ENCODE measurements at places on chromosomes 16 and 17.

DNA sequence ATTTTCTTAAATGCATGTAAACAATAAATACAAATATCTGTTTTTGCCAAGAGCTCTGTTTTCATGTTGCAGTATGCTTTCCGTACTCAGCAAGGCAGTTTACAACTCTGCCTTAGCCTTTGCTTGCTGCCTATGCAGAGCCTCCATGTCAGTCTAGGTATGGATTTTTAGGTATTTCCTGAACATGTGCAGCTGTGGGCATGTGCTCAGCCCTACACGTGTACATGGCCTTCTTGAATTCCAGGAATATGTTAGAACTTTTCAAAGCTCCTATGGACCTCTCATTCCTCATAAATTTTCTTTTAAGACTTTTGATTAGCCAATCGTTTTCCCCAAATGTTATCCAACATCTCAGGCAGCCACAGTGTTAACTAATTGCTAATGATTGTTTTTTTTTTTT, 63.8 kb downstream of the SYCE1L start:
- no peak for DNase-seq

DNA sequence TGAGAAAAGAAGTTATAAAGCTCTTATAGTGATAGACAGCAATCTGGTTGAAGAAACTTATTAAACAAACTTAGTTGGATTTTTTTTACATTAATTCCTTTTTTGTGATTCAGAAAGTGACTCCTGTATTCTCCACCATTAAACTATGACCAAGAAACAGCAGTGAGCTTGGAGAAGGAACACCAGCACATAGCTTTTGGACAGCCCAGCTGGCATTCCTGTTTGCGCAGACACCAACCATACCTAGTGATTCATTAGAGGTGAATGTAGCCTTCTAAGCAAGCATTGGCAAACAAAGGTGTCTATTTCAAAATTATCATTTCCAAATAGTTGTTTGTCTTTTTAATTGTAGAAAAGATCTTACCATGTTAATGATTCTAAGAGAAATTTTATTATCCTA, 94.4 kb downstream of the STXBP4 start:
- DNase-seq, result no peak

GRCh38 chr17:39614545-39615157, 6.9 kb upstream of the NEUROD2 start:
- no peak for DNase-seq

DNA sequence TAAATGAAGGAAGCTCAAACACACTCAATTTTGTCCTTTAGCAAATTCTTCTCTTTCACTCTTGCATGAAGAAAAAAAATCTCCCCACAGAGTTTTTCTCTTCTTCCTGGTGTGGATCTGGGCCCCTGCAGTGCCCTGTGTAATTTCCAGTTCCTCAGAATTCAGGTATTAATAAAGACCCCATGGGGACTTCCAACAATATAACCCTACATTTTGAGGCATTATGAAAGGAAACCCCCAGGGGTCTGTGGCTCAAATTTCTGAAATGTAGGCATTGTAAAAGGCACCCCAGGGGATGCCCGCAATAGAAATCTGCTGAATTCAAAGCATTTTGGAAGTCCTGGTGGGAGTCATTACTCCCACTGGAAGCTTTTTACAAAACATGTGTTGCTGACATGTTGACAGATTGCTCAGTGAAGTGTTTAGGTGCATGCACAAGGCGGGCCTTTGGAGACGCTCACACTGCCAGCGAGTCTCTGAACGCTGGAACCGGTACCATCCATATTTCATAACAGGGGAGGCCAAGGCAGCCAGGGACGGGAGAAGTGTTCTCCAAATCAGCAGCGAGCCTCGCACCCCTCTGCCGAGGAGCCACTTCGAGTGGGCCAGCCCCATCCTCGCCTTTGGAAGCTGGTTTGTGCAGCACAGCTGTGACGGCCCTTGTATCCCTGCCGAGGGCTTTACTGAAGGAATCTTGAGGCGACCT, 154.0 kb downstream of the ZNF423 start:
- DNase-seq, result no peak

- DNase-seq, result no peak
Observed at GRCh38 chr16:48408688-48409087, 23.5 kb upstream of the SIAH1 start.

GRCh38 chr16:61409604-61410003, 626.6 kb downstream of the CDH8 start:
- DNase-seq, result no peak

GRCh38 chr16:85851034-85851785, 47.8 kb upstream of the IRF8 start:
- no peak for DNase-seq

DNA sequence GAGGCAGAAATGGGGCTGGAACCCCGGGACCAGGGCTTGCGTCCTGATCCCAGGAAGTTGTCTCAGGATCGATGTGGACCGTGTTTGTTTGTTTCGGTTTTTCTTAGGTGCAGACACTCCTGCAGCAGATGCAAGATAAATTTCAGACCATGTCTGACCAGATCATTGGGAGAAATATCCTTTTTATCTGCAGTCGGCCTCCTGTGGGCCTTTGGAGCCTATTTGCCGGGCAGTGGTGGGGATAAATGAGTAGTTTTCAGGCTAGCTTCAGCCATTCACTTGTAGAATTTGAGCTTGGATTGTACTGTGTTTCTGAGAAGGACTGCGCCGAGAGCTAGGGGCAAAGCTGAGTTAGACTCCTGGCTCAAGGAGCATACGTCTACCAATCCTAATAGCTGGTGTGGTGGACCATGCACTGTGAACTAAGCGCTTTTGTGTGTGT, 816 bp downstream of the HSBP1 start:
- no peak for DNase-seq

GRCh38 chr16:30381291-30382041, 895 bp downstream of the SEPTIN1 start:
- DNase-seq, result no peak

DNA sequence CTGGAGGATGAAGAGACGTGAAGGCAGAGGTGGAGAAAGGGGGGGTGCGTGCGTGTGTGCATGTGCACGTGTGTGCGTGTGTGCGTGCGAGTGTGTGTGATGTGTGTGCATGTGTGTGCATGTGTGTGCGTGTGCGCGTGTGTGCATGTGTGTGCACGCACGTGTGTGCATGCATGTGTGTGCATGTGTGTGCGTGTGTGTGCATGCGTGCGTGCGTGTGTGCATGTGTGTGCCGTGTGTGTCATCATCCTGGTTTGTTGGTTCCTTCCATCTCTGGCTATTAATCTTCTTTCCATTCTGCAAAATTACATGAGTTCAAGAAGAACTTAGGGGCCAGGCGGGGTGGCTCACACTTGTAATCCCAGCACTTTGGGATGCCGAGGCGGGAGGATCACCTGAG, 17.0 kb upstream of the RPL38 start:
- DNase-seq, result no peak

GRCh38 chr17:55629995-55630394, 92.7 kb downstream of the TMEM100 start:
- DNase-seq, result no peak

GRCh38 chr16:14175086-14175485, 104.0 kb downstream of the MRTFB start:
- no peak for DNase-seq

GRCh38 chr16:53065461-53066061, 10.8 kb downstream of the CHD9 start:
- DNase-seq, result no peak

DNA sequence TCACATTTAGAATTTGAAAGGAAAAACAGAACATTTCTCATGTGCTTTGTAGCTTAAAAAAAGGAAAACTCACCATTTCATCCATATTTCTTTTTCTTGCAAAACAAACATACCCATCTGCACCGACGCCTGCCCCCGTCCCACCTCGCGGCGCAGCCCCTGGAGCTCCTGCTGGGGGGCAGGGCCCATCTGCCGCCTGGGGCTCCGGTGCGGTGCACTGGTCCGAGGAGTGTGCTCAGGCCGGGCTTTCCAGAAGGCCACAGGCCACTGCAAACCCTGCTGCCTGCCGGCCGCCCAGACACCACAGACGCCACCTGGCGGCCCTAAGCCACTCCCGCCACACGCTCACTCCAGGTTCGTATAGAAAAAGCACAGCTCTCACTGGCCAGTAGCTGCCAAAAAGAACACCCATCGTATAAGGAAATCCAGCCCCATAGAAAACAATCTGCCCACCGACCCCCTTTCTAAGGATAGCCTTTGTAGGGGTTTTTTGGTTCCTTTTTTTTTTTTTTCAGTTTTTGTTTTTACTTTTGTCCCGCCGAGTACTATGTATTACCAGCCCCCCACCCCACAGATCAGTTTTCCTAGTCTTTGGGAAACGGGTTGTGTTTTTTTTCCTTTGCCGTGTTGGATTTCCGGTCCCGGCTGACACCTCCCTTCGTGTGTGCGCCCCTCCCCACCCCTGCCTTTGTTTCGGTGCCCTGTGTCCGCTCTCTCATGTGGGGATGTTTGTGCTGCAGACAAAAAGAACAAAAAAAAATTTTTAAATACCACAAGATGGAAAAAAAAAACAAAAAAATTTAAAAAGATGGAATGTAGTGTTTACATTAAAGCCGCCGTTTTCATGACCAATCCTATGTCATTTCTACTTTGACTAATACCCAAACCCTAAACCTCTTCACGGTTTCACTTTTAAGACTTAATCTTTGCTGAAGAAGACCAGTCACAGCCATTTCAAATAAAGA, 68.8 kb downstream of the AMFR start:
- DNase-seq, result no peak

- DNase-seq, result no peak
Observed at GRCh38 chr17:35315283-35315682, 58.1 kb downstream of the SLFN11 start.

DNA sequence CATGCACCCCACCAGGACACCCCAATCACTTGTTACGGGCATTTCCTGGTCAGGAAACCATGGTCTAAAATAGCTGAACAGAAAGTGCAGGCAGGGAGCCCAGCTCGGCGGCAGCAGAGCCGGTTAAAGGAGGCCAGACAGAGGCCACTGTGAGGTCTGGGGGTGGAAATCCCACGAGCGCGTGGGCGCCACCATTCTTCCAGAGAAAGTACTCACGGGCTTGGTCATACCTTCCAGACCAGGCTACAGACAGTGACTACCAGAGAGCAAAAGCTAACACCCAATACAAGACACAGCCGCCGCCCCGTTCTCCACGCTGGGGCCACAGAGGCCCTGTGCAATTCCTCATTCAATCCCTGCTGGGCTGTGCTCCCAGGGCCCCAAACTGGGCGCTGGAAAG, 11.9 kb downstream of the CEP131 start:
- DNase-seq, result no peak

DNA sequence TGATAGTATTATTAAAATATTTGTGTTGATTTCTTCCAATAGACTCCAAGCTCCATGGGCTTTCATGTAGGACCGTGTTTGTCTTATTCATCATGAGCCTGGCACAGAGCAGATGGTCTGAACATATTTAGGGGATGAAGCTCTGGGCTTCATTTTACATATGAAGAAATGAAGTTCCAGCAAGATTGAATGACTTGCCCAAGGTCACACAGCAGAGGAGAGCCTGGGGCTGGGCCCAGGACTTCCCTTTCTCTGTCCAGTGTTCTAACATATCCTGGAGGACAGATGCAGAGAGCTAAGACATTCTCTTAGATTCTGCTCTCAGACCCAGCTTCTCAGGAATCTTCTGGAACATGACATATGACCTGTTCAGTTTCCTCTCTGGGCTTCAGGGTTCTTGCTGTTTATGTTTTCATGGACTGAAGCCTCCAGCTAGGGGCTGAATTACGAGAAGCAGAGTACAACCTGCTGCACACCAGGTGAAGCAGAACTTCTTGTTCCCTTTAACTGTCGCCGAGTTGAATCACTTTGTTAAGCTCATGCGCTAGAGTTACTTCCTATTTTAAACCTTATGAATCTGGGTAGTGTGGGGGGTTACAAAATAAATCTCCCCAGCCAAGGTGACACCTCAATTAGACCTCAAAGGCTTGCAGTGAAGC, 53.6 kb downstream of the GPRC5B start:
- DNase-seq, result no peak

DNA sequence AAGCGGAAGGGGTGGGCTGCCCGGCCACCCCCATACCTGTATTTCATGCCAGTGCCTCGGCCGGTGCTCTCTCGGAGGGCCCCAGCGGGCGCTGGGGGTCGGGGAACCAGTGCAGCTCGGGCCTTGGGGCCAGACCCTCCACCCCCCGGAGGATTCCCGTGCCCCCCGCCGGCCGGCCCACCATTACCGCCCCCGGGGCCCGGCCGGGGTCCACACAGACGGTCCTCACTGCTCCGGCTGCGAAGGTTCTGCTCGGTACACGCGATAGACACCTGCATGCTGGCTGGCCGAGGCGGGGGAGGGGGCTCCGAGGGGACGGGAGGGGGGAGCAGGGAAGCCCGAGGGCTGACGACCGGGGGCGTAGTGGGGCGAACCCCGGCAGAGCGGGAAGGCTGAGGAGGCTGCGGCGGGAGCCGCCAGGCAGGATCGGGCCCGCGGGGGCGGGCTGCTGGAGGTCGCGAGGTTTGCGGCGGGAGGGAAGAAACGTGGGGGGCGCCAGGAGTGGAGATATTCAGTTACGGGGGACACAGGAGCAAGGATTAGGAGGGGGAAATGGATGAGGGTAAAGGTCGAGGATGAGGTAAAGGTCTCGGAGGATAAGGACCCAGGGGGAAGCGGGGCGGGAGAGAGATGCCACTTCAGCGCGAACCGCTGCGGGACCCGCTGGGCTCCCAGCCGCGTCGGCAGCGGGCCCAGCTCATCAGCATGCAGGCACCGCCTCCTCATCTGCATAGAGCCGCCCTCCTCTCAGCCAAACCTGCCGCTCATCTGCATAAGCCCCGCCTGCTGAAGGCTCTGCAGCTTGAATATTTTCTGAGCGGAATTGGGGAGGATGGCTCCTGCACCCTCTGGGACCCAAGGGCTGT, at the start of gene KCNAB3:
KCNAB3 (minus strand) TSS at position 699 of the 866 bp plus-strand sequence; CDS start at position 278, 421 bp downstream.
- peak; percentile 61 for DNase-seq

DNA sequence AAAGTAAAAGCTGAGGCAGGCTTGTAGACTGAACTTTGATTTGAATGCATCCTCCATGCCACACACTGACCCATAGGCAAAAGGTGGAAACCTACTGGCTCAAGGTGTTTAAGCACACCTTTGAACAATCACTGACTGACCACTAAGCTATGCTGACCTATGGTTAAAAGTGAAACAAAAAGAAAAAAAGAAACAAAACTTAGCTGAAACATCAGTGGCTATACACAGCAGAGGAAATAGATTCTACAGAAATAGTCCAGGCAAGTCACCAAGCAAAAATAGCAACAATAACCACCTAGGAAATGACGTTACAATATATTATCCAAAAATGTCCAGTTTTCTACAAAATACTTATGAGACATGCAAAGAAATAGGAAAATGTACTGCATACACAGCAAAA, 60.2 kb downstream of the RPGRIP1L start:
- no peak for DNase-seq

- no peak for DNase-seq
Observed at GRCh38 chr17:19301274-19301951, 61.1 kb downstream of the B9D1 start.

DNA sequence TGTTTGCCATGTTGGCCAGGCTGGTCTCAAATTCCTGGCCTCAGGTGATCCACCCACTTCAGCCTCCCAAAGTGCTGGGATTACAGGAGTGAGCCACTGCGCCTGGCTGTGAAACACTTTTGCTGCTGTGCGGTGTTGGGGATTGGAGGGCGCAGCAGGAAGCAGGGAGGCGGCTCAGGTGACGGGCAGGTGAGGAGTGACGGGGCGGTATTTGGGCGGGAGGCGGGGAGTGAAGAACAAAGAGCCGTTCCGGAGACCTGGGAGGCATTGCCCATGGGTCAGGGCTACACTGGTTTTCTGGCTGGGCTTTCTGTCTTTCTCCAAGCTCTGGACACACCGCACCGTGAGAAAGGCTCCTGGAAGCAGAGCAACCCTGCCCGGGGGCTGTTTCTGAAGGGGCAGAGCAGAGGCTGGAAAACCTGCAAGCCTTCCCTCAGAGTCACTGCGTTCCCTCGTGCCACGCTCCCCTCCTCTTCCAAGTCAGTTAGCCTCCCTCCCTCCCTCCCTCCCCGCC, 22.1 kb downstream of the CRISPLD2 start:
- no peak for DNase-seq

Data from NCI-H1048 (cell line).